ENCODE measurements at places on chromosomes 2 and 18.

DNA sequence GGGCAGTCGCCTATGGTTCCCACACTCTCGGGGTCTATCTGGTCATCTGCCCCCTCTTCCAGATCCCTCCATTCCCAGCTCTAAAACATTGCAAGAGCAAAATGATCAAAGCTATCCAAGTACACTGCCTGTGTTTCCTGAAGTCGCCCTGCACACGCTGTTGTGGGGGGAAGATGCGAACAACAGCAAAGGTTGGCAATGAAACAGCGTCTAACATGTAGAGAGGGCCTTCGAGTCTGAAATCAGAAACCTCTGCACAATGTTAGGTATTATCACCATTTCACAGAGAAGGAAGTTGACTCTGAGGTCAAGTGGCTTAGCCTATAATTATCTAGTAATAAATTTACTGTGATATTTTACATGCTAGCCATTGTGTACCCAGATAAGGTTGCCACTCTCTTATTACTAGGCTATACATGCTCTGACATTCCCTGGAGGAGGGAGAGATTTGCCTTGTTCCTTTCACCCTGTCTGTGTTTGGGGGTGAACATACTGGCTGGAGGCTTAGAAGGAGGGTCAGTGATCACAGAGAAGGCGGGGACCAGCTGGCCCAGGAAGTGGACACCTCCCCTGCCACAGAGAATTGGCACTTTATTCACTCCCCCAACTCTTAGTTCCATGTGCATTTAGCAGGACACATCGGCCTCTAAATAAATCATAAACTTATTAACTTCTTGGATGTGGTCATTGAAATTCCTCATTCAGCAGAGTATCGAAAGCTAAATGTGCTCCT lies 36.8 kb downstream of the KCTD1 start:
- DNase-seq: no peak

- DNase-seq: no peak
Measured at GRCh38 chr2:98452396-98453027, 7.9 kb downstream of the INPP4A start.

- DNase-seq: peak; percentile 17
Measured at GRCh38 chr18:57397440-57398132, 37.6 kb upstream of the ONECUT2 start.

GRCh38 chr18:24075767-24076597 lies 61.4 kb downstream of the TTC39C start:
- peak; percentile 91 for DNase-seq

DNA sequence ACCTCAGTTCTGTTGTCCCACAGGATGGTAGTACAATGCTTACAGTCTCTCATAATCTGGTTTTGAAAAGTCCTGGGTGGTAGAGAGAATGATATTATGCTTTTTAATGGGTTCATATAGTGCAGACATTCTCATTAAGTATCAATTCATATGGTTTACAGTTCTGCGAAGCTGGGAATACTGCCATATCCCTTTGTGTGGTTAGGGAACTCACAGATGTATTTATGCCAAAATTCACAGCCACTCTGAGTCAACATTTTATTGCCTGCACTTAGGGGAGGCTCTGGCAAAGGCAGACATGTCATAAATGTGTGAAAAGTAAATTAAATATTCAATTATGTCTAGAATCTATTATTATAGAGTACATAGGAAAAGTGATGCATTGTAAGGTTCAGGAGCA lies 808.2 kb downstream of the SUCLG1 start:
- DNase-seq: peak; percentile 47

GRCh38 chr2:218262631-218263586 lies 2.1 kb downstream of the GPBAR1 start:
- DNase-seq: no peak

DNA sequence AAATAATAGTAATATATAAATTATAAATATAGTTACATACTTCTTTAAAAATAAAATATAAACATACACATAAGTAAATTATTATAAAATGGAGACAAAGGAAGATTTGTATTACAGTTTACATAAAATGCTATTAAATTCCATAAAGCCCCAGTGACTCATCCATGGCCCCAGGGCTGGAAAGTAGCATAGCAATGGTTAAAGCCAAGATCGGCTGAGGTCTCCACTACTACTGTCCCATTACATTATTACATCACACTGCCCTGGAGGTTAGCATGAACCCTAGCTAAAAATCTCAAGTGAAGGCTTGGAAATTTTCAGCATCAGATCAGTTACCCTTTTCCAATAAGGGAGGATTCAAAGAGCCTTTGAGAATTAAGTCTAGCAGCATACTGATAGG lies 936.2 kb downstream of the DSC3 start:
- DNase-seq: no peak

DNA sequence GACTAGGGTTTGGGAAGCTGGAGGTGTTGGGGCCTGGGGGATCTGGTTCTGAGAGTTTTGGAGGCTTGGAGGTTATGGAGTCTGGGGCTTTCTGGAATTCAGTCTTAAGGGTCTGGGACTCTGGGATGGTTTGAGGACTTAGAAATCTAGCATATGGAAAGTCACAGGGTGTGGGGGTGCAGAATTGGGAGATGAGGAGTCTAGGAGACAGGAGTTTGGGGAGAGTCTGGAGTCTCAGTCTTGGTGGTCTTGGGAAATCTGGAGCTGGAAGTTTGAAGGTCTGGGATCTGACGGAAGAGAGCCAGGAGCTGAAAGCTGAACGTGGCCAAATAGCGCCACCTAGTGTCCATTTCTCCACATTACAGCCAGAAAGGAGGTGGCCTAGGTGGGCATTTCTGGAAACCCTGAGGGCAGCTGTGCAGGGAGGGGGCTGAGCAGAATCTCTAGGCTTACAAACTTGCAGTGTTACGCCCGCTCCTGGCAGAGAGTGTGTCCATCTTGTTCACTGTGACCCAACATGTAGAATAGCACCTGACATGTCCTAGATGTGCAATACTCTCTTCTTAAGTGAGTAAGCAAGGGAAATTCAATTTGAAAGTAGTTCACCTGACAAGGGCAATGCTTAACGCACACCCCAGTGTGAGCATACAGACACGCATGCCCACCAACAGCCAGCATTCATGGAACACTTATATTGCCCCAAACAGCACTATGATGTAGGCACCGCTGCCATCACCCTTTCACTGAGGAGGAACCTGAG lies 204.8 kb downstream of the TFCP2L1 start:
- no peak for DNase-seq

DNA sequence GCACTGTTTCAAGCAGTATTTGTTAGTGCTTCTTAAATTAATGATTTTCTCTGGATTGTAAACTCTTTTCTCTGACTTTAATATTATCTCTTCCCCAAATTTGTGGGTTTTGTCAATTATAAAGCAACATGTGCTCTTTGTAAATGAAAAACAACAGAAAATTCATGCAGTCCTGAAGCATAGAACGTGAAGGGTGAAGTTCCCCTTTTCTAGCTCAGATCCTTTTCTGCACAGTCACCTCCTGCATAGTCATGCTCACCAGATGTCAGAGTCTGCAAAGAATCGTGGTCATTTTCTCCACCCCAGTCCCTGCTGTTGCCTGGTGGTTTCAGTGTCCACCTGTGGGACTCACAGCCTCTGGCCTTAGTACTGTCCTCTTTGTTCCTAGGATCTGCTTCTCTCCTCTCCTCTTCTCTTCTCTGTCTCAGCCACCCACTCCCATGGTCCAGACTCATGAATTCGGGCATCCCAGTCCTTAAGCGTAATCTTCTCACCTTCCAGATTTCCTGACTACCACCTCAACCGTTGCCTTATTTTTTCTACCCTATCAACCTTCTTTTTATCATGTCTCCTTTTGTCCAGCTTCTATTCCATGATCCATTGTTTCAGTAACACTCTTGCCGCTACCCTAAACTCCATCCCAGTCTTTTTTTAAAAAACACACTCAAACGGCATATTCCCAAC lies 229.1 kb downstream of the RTP5 start:
- no peak for DNase-seq

DNA sequence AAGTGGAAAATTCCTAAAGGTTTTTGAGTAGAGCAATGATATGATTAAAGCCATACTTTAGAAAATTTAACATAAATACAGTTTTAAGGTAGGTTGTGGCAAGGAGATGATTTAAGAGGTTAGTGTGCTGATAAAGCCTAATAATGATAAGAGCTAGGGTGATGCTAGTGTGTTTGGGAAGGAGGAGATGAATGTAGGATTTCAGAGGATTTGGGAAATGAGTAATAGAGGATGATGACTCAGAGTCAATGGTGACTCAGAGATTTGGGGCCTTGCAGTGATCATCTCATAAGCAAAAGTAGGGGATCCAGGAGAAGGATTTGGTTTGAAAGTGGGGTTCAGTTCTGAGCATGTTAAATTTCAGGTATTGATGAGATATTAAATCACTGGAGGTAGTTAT lies 23.3 kb downstream of the STAMBP start:
- peak; percentile 38 for DNase-seq

DNA sequence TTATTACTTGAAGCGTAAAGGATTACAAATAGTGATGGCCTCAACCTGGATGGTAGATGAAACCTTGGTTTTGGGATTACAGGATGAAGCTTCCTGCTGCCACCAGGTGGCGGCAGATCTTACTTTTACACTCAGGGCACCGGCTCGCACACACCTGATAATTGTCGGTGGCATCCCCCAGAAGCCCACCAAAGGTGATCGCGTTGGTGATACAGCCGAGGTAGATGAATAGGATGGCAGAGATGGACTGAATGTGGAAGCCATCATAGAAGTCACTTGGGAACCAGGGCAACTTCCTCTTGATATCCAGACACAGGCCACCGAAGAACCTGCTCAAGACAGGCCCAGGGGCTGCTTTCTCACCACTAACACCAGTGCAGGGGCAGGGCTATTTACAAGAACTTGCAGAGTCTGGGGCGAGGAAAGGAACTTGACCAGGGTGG lies 51.8 kb downstream of the MTHFD2 start:
- DNase-seq: no peak

- peak; percentile 44 for DNase-seq
Measured at GRCh38 chr2:182650704-182651103, 65.4 kb upstream of the DNAJC10 start.
